ENCODE measurements at places on chromosomes 7 and 10.

DNA sequence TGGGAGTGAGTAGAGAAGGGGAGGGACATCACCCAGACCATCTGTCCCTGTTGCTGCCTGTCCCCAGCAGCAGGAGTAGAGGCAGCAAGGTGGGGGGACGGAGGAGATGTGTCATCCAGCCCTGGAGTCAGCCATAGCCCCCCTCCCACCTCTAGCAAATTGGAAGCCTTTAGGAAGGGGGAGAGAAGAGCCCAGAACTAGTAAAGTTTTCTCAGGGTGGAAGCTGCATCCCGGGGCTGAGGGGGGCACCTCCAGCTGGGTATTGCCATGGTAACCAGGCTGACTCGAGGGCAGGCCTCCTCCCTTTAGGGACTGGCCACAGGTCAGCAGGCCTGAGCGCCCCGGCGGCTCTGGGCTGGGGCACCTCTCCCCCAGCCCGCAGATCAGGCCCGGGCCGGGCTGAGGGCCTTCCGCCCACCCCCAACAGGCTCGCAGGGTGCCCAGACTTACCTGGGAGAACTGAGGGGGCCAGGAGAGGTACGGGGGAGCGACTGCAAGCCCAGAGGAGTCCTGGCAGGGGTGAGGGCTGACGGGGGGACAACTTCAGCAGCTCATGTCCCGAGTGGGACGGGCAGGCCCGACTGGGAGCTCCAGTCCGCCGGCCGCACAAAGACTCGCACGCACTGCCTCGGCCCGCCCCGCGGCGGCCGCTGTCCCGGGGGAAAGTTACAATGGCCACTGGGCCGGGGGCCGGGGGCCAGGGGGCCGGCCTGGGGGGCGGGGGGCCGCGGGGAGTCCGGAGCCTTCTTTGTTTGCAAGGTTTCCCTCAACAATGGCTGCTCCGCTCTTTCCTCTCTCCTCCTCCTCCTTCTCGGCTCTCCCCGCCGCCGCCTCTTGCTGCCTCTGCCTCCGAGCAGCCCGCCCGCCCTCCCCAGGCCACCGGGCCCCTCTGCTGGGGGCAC lies 6.0 kb downstream of the LDB1 start:
- no peak for DNase-seq

DNA sequence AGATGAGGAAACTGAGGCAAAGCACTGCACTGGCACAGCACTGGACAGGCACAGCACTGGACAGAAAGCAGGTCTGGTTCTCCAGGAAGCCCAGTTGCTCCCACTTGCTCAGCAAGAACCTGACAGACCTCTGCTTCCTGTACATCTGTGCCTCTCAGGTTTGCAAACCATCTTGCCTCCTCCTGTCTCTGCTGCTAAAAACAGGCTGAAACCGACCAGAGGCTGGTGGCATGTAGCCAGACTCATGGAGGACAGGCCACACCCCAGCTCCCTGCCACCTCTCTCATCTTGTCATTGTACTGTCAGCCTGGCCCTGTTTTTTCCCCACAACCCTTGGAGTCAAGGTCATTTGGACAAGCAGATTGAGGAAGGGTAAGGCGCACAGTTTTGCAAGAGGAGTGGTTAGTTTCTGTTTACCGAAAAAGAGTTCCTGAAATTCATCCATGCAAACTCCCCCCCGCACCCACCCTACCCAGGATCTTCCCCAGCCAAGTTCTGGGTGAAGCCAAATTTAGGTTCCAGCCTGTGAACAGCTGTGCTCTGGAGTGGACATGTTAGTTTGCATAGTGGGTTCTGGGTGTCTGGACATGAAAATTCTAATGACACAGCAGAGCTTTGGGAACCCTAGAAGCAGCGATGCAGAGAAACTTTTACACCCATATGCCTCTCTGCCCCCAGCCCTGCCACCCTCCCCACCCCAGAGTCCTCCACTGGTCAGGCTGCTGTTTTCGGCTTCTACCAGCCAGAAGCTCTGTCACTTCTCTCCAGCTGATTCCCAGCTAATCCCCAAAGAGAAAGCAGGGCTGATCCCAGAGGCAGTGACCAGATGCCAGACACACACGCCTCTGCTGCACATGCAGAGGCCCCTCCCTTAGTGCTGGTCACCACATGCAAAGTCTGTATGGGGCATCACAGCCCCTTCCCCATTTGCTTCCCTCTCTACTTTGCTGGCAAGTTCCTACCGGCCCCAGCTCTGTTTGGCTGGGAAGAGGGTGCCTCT lies 8.5 kb upstream of the C10orf105 start:
- peak; percentile 44 for DNase-seq

- no peak for DNase-seq
These were observed 36.7 kb downstream of the LSMEM1 start for GRCh38 chr7:112517487-112517886.

GRCh38 chr10:46255801-46256747 lies 30.7 kb upstream of the ANTXRL start:
- DNase-seq, result no peak

DNA sequence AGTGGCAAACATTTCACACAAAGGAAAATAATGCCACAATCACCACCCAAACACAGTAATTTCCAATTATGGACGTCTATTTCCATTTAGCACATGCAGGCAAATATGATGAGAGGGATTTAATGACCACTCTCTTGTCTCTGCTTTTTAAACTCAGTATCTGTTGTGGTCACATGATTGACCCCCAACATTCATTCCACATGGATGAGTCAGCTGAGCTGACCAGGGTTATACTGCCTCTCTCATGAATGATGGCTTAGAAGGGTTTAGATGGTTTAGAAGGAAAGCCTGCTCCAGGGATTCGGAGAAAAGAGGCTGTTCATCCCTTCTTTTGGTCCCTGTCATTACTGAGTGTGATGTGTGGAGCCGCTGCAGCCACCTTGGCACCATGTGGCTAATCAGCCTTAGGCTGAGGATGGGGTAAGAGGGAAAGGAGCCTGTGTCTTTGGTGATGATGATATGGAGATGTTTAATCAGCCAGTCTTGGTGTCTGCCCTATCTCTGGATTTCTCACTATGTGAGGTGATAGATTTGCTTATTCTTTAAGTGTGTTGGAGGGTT lies 38.2 kb upstream of the JAKMIP3 start:
- DNase-seq, result no peak

DNA sequence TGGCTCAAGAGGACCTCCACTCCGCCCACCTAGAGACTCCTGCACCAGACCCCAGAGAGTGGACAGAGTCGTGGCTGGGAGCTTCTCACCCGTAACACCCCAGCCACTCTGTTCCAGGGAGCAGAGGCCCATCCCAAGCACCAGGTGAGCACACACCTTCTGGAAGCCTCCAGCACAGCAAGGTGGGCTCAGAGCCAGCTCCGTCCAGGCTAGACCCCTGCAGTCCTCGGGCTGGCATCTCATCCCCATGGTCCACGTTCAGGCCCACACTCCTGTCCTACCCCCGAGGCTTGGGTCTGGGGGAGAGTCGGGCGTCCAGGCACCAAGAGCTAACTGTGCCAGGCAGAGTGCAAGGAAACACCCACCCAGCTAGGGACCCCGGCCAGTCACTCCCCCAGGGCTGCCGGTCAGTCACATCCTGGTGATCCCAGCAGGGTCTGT lies 13.2 kb downstream of the PDGFA start:
- no peak for DNase-seq

DNA sequence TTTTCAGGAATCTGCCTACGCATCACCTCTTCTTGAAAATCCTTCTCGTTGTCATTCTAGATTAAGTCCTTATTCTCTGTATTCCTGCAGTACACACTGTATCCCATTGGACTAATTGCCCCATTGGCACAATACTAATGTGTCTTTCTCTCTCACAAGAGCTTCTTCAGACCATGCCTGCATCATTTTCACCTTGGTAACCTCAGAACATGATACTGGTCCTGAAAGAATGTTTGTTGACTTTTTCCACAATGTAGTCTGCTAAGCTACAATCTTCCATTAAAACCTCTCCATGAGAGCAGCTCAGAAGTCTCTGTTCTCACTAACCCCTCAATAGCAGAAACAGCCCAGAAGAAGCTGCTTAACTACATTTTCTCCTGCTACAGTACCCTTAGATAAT lies 270.7 kb downstream of the PCDH15 start:
- DNase-seq, result no peak

GRCh38 chr7:86950360-86950759 lies 109.1 kb downstream of the ELAPOR2 start:
- DNase-seq, result no peak

DNA sequence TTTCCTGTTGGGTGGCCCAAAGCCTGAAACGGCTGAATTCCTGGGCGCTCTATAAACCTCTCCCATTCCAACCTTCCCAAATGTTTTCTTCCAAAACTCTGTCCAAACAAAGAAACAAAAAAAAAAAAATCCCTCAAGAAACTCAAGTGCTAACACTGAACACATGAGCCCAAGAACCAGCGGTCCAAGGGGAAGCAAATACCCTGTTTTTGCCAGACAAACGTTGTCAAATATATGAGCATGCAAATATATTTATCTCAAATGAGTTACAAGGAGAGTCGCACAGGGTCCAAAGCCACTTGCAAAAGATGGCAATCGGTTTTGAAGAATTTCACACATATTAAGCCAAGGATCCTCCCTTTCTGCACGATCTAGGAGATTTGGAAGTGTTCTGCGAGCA lies 23.3 kb upstream of the EMX2 start:
- no peak for DNase-seq

GRCh38 chr7:100271716-100272537 lies 35.6 kb upstream of the SPDYE3 start:
- peak; percentile 96 for DNase-seq

- DNase-seq, result no peak
These were observed 46.6 kb upstream of the PODXL start for GRCh38 chr7:131602994-131603372.

- DNase-seq, result no peak
These were observed at the start of gene KLF6 for GRCh38 chr10:3784510-3785250. KLF6 (minus strand) TSS chr10:3785209; CDS start chr10:3785014, 195 bp downstream.

- DNase-seq, result no peak
These were observed 699.4 kb upstream of the FZD8 start for GRCh38 chr10:36341471-36341870.

GRCh38 chr10:10685566-10685965 lies 332.1 kb upstream of the CELF2 start:
- no peak for DNase-seq

DNA sequence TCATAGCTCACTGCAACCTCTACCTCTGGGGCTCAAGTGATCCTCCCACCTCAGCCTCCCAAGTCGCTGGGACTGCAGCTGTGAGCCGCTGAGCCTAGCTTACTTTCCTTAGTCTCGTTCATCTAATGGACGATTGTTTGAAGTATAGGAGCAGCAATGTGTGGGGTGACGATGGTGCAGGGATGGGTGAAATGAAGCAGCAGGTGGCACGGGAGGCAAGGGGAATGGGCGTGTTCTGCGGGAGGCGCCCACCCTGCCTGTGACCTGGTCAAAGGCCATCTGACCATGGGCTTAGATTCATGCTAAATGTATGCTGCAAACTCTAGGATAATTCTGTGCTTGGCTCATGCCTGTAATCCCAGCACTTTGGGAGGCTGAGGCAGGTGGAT lies 210.7 kb downstream of the MAD1L1 start:
- no peak for DNase-seq

- DNase-seq, result no peak
These were observed 6.6 kb downstream of the CPA2 start for GRCh38 chr7:130273081-130273932.

GRCh38 chr10:86043236-86043635 lies 323.4 kb downstream of the GRID1 start:
- no peak for DNase-seq

- DNase-seq, result no peak
These were observed 64.8 kb upstream of the YAE1 start for GRCh38 chr7:39501358-39501757.

DNA sequence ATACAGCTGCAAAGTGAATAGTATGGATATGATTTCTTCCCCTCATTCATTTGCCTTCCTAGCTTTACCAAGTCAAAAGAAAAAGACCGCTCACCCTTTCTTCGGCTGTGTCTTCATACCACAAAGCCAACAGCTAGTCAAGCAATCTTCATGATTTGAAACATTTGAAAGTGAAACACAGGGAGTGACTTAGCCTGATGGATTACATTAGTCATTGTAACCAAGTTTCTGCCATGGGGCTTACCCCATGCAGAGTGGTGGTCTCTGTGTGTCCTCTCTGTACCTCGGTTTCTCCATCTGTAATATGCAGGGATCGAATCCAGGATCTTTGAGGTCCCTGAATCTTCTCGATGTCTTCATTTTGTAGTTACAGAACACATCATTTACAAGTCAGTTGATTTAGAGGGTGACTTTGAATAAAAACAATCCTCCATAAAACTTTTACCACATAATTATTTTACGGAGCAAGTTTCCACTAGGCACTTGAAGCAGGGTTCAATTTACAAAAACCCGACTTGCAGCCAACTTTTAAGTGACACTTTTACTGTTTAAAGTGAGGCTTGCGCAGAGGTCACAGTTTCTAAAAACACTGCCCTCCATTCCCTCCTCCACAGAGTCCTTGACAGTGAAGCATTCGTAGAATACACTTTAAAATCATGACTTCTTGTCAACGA lies 2.2 kb upstream of the LGI1 start:
- DNase-seq, result no peak

DNA sequence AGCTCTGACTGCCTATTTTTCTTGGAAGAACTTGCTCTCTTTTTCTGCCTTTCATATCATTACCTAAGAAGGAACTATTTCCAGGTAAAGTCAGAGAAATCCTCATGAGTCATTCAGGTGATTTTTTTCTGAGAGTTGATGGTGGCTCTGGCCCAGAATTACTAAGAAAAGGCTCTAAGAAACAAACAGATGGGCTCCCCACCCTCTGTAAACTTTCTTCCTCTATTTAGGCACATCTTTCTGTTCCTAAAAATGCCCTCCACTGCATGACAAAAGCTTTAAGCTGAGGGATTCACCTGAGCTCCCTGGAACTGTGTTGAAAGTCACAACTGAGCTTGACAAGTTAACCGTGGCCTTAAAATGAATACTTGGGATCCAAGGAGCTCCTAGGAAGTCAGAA lies 1.6 kb downstream of the OLAH start:
- no peak for DNase-seq

DNA sequence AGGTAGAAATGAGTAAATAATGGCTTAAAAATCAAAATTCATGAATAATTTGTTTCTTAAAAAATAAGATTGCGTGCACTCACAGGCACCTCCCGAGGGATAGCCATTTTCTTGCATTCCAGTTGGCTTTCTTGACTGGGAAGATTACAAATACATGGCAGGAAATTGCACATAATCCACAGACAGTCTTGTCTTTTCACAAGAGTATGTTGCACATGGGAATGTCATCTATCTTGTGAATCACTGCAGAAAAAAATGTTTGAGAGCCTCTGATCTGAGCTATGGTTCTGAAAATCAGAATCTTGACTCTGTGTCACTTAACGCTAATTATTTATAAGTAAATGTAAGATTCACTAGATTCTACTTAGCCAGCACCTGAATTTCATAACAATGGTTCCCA lies 74.1 kb upstream of the PRKG1 start:
- no peak for DNase-seq

DNA sequence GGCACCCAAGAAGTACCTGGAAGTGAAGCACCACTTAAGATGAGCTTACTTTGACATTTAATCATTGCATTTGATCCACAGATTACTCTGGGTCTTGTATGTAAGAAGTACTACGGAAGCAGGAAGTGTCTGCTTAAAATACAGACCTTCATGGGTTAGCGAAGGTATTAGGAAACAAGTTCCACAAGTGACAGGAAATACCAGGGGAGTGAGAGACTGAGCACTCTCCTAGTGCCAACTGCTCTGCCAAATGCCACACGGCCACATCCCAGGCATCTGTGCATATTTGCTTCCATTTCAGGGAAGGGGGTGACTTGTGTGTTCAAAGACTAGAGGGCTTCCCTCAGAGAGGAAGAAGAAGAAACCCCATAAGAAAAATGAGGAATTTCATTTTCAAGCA lies 57.2 kb upstream of the ANK3 start:
- DNase-seq, result no peak
